ENCODE measurements at places on chromosomes 5 and 9. TPM values are rescaled to one million over a fixed set of nuclear protein-coding genes. Genes with fewer than 3 reads are reported as not detected.

DNA sequence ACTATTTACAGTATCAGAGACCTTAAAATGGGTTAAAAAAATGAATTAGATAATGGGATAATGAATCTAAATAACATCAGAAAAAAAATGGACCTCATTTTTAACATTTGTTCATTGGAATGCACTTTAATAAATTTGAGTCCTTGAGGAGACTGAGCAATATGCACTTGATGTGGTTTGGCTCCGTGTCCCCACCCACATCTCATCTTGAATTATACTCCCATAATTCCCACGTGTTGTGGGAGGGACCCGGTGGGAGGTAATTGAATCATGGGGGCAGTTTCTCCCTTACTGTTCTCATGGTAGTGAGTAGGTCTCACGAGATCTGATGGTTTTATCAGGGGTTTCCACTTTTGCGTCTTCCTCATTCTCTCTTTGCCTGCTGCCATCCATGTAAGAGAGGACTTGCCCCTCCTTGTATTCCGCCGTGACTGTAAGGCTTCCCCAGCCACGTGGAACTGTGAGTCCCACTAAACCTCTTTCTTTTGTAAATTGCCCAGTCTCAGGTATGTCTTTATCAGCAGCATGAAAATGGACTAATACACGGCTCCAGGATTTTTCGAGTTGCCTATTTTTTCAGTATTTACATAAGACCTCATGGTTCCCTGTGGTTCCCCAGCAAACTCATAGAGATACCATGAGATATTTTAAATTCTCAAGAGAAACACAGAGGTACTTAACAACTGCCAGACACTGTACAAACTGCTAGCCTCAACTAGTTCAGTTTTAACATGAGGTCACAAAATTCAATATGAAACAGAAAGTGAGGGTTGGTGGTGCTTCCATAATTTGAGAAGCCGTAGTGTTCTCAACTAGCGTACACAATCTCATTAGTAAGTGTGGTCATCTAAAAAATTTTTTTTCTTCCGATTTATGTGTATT, 128.3 kb downstream of the TLE1 start:
- DNase-seq, result no peak

DNA sequence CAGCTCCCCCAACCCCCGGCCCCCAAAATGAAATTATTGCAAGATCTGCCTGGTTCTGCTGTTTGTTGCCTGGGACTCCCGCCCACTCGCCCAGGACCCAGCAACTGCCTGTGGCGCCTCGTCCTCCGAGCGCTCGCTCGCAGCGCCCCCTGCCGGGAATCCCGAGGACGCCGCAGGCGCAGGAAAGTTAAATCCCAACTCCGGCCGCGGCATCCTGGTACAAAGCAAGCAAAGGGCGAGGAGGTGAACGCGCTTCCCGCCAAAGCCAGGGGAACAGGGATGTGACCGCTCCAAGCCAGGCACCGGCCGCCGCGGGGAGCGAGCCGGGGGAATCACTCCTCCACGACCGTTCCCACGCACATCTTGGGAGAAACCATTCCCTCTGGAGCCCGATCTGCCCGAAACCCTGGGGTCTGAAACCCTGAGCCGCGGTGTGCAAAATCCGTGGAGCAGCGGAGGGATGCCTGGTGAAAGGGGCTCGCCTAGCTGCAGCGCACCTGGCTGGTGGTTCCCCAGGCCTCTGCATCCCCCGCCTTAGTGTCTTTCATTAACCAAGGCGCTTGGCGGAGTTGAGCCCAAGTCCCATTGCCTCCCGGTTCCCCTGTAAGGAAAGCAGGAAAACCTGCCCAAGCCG, 1.3 kb downstream of the SEMA5A start:
- DNase-seq, result peak; percentile 83

- DNase-seq, result no peak
These were observed 95.3 kb downstream of the RGS3 start for GRCh38 chr9:113558632-113559502.

- no peak for DNase-seq
These were observed 124.6 kb downstream of the CAMK4 start for GRCh38 chr5:111348661-111349329.

- peak; percentile 74 for DNase-seq
These were observed 27.9 kb upstream of the RECK start for GRCh38 chr9:36008774-36009300.

DNA sequence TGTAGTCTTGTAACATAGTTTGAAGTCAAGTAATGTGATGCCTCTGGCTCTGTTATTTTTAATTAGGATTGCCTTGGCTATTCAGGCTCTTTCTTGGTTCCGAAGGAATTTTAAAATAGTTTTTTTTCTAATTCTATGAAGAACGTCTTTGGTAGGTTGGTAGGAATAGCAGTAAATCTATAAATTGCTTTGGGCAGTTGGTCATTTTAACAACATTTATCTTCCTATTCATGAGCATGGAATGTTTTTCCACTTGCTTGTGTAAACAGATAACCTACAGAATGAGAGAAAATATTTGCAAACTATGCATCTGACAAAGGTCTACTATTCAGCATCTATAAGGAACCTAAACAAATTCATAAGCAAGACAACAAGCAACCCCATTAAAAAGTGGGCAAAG, 173.2 kb upstream of the TRPC7 start:
- DNase-seq, result no peak

- DNase-seq, result peak; percentile 87
These were observed 28.3 kb upstream of the STOM start for GRCh38 chr9:121398374-121398773.

- no peak for DNase-seq
These were observed 10.2 kb downstream of the NREP start for GRCh38 chr5:111746791-111747190.

TENT4A gene
- 6.2 TPM for total RNA-seq

P4HA2 gene
- total RNA-seq, result 85.5 TPM

SERF1A gene
- 3.4 TPM for total RNA-seq

PLPP7 gene
- not detected for total RNA-seq

DNA sequence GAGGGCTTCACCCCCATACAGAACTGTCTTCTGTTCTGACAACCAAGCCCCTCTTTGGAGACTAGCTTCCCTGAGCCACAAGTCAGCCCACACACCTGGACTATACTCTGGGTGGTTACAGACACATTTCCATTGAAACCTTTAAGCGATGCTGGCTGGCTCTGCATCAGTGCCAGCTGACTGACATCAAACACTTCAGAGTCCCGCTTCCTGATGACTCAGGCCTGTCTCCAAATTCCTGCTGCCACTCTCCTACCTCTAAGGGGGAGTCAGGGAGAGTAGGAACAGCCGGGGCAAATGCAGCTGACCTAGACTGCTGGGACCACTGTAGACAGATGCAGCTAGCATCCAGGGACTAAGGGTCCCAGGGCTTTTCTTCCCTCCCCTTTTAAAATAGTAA, 59.4 kb downstream of the SIL1 start:
- peak; percentile 33 for DNase-seq

GRCh38 chr5:172569861-172570558, 71.1 kb upstream of the NEURL1B start:
- DNase-seq, result no peak

GRCh38 chr9:114312513-114312875, 10.4 kb upstream of the ORM1 start:
- no peak for DNase-seq

SLC6A19 gene
- not detected for total RNA-seq

GRCh38 chr5:79396265-79396664, 117.7 kb downstream of the HOMER1 start:
- no peak for DNase-seq

DNA sequence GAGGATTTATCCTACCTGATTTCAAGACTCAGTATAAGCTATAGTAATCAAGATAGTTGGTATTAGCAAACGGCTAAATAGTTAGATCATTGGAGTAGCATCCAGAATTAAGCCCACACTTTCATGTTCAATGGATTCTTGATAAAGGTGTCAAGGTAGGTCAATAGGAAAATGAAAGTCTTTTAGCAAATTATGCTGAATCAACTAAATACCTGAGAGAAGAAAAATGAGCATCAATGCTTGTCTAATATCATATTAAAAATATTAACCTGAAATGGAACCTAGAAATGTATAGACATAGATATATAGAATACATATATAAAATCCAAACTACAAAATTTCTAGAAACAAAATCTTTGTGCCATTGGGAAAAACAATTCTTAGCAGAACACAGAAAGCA, 685.6 kb downstream of the DTWD2 start:
- no peak for DNase-seq

PPP2R2B gene
- 0.62 TPM for total RNA-seq

GRCh38 chr5:139426203-139426885, 13.0 kb downstream of the DNAJC18 start:
- DNase-seq, result no peak

DNA sequence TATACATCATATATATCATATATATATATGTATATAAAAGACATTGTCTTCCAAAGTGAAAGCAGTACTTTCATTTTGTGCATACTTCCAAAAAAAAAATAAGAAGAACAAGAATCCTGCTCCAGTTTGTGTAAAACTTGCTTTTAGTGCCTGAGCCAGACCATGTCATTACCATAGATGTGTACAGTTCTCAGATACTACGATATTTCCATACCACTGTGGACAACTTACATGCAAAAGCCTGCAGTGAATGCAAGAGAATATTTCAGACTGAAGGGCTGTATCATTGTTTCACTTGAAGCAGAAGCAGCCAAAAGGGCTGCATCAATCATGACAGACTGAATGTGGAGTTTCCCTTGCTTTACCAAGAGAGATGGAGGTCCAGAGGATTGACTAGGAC, 72.6 kb upstream of the CYLC2 start:
- no peak for DNase-seq

GRCh38 chr9:136488247-136489214, 5.7 kb upstream of the SEC16A start:
- peak; percentile 35 for DNase-seq

DNA sequence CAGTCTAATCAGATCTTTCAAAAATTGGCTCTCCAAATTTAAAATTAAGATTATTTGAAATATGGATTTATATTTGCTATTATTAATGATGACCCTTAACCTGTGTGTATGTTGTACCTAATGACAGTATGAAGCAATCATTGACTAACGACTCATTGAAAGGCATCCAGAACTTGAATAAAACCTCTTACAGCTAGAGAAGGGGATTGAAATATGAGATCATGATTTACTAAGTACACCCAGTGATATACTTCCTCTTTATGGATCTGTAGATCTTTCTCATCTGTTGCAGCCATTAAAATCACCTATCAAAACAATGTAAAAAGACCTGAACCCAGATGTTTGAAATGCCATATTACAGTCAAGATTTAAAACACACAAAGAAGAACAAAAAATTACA, 126.5 kb downstream of the RPS23 start:
- no peak for DNase-seq

- peak; percentile 33 for DNase-seq
These were observed 58.3 kb upstream of the MOCS2 start for GRCh38 chr5:53167836-53168235.

DNA sequence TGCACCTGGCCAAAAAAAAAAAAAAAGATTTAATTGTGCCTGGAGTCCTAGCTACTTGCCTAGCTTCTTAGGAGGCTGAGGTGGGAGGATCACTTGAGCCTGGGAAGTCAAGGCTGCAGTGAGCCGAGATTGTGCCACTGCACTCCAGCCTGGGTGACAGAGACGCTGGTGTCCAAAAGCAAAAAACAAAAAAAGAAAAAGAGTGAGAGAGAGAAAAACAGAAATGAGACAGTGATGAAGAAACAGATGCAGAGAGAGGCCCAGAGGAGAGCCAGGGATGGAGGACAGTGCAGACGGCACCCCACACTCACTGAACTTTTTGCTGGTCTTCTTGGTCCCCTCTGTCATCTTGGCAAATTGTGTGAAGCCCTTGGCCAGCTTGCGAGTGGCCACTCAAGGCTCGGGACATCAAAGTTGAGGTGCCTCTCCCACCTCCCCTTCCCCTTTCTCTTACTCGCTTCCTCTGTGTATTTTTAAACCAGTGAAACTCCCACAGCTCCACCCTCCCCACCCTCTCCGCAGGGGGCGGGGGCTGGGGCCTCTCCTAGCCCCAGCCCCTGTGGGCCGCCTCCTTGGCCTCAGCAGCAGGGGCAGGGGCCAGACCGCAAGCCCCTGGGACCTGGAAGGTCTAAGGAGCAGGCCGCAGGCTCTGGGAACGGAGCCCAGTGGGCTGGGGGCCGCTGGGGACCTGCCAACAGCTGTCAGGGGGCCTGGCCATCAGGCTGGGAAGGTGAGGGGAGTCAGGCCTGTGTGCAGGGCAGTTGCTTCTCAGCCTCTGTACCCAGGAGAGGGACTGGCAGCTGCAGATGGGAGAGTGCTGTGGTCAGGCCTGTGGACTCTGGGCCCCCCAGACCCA, at the start of gene SH2D3C:
Gene SH2D3C, minus strand, starts transcription at position 387 of the 856 bp plus-strand sequence. Its CDS starts 39 bp downstream, at position 348.
- no peak for DNase-seq

GRCh38 chr5:175922192-175922885, 45.8 kb downstream of the THOC3 start:
- DNase-seq, result peak; percentile 64

DNA sequence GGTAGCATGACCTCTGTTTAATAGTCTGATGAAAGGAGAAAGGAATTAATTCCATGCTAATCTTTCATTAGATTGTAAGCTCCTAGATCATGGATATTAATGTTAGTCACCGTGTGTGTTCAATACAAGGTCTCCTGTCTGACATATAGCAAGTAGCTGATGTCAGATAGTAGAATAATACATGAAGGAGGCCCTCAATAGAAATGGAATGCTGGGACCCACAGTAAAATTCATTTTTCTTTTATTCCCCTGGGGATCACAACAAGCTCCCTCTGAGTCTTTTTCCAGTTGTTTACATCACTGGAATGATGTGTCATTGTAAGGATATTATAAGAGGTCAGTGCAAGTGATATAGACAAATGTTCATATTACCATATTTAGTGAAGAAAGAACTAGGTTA, 240.3 kb upstream of the TRPC7 start:
- no peak for DNase-seq

PGM5 gene
- total RNA-seq, result 3.0 TPM

GRCh38 chr5:38645508-38645907, 89.1 kb upstream of the LIFR start:
- DNase-seq, result no peak

DNA sequence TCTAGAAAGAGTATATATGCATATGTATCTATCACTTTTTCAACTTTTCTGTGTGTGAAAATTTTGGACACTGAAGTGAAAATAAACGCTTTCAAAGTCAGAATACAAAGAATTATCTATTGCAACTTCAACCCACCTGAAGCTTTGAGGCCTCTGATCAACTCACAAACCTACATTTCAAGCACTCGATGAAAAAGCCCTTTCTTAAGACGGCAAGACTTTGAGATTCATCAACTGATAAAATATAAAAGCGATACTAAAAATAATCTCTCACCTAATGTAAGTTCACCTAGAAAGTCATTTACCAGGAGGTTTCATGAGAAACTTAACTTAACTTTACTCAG, 1.2 kb downstream of the GOLPH3 start:
- DNase-seq, result no peak

DNA sequence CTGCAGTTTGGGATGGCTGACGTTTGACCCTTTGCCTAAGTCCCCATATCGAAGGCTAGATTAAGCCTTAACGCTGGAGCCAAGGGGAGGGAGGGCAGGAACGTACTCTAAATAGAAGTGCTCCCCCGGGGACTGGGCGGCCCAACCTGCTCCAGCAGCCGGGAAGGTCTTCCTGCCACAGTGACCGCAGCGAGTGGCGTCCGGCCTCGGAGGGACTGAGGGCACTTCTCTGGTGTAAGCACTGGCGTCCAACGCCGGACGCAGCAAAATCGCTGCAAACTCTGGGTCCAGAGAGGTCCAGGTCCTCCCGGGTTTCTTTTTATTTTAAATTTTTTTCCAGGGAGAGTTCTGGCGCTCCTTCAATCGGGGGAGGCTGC, 505 bp upstream of the ACER2 start:
- no peak for DNase-seq

AP3B1 gene
- 30.2 TPM for total RNA-seq

- no peak for DNase-seq
These were observed 276.6 kb downstream of the MAST4 start for GRCh38 chr5:66872736-66873331.

PKD2L2 gene
- not detected for total RNA-seq

Data from H4 (cell line).